ENCODE measurements at places on chromosomes 1 and 21.

GRCh38 chr1:153978274-153978909 lies 918 bp upstream of the JTB start:
- DNase-seq: no peak

DNA sequence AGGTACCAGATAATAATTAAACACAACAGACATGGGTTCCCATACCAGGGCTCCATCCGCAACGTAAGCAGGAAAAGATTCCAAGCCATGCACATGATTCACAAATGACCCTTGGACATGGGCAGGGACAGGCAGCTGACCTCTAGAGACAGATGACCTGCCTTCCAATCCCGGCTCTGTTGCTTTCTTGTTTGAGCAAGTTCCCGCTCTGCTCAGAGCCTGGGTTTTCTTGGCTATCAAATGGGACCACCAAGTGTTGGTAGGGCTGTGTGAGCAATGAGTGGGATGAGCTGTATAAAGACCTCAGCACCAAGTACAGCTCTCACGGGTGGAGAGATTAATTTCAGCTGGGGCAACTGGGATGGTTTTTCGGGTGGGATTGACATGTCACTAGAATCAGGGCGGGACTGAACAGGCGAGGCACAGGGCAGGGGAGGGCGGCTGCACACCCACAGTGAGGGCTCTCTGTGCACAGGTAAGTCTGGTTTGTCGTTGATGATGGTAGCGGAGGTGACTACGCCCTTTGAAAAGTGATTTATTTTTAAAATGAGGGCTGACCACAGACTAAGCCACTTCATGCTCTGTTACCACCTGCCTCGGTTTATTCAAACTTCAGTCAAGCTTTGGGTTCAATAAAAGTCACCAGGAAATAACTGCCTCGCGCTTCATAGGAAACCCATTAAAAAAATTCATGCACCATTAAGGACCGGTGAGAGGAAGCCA lies 57.5 kb upstream of the IFFO2 start:
- no peak for DNase-seq

- no peak for DNase-seq
Observed at GRCh38 chr21:46622226-46622625, 13.2 kb upstream of the PRMT2 start.

DNA sequence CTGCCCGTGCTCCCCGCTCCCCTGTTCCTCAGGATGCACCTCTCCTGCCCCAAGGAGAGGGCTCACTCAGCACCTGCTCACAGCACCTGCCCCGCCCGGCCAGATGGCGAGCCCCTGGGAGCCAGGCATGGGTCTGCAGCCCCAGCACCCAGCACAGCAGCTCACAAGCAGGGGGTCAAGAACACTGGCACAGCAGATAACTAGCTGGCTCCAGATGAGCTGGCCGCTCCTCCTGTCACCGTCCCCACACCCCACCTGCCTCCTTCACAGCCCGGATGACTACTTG lies 20.9 kb upstream of the EVA1B start:
- no peak for DNase-seq

GRCh38 chr1:93958726-93959100 lies 49.5 kb upstream of the GCLM start:
- no peak for DNase-seq

GRCh38 chr1:156151093-156151688 lies 2.2 kb upstream of the SEMA4A start:
- no peak for DNase-seq

DNA sequence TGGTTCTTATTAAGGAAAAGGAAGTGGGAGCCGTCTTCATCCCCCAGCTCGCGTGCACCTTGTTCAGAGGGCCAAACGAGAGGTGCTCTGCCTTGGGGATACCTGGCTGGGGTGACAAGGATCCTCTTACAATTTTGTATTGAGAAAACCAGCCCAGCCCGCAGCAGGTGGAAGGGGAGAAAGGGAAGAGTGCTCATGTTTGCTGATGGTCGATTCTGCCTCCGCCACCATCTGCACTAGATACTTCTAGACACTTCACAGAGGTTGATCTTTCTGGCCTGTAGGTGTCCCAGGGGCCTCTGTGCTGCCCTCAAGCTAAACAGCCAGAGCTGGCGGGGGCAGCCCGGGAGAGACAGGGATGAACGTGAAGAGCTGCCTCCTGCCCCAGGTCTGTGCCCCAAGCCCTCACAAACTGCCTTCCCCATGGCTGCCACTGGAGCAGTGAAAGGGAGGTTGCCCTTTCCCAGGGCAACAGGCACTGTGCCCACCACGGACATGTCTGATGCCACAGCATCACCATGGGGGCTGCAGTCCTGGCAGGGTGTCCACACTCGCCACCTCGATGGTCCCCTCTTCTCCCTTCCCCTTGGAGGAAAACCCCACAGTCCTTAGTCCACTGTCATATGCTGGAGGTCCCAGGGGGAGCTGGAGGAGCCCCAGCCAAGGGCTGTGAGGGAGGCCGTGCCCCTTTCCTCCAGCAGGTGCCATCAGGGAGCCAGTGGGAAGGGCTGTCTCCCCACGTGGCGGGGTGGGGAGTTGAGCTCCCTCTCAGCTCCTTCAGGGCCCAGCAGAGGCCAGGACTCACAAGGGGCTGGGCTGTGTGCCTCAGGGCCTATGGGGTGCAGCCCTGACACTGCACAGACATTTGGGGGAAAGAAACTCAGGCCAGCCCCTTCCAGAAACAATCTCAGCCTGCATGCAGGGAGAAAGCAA lies 8.1 kb downstream of the ADPRS start:
- no peak for DNase-seq

DNA sequence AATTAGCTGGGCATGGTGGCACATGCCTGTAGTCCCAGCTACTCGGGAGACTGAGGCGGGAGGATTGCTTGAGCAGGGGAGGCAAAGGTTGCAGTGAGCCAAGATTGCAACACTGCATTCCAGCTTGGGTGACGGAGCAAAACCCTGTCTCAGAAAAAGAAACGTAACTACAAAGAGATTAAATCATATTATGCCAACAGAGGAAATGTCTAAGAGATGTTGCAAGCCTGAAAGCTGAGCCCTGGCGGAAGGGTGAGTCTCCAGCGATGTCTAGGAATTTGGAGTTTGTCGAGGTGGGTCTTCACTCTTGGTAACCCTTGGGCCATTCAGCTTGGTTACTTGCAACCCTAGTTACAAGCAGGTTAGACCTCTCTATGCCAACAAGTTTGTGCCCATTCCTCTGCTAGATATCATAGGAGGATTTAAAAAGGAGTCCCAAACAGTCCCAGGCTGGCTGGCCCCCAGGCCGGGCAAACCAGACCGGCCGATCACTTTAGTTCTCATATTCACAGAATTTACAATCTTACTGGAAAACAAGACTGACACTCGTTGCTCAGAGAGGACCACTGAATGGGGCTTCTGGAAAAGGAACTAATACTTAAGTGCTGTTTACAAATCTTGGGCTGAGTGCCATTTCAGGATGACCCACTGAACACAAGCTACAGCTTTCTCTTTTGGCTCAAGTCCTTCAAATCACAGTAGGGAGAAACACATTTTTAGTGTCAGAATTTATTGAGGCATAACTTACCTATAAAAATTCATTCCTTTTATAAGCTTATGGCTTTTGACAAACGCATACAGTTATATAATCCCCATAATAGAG lies 27.1 kb downstream of the SLC30A1 start:
- no peak for DNase-seq

DNA sequence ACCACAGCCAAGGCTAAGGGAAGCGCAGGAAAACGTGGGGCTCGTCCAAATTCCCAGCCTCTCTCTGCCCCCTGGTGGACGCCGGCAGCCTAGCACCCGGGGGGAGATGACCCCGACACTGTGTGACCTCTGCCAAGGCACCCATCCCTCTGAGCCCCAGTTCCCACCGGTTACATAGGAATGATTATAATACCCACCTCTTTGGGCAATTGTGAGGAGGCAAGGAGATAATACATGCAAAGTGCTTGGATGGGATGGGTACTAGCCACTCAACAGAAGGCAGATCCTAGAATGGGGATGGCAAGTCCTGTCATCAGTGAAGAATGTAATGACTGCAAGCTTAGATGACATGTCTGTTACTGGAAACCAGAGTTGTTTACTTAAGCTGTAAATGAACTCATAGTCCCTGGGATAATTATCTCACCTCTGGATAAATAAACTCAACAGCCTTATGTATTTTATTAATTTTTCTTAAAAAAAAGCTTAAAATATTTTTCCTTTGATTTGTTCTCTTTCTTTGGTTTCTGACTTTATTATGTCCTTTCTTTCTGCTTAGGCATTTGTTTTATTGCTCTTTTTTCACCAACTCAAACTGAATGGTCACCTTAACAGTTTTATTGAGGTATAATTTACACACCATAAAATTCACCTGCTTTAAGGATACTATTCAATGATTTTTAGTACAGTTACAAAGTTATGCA lies 11.3 kb upstream of the BMP8B start:
- peak; percentile 26 for DNase-seq

DNA sequence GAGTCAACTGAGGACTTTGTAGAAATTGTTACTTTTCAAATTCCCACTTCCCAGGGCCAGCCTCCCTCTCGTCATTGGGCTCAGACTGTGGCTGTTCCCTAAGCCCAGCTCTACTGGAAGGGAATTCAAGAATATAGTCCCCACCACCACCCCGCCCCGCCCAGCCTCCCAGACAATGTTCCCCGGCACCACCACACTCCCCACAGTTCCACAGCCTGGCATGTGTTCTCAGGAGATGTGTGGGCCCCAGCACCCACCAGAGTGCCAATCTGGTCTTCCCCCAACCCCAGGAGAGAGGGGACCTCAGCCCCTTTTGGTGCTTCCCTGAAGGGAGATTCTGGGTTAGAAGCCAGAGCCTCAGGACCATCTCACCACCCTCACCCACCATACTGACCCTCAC lies 120.1 kb downstream of the SYT2 start:
- DNase-seq: no peak

- DNase-seq: no peak
Observed at GRCh38 chr1:48285525-48285924, 63.0 kb downstream of the SLC5A9 start.

- no peak for DNase-seq
Observed at GRCh38 chr21:37219761-37220432, 47.2 kb downstream of the VPS26C start.

DNA sequence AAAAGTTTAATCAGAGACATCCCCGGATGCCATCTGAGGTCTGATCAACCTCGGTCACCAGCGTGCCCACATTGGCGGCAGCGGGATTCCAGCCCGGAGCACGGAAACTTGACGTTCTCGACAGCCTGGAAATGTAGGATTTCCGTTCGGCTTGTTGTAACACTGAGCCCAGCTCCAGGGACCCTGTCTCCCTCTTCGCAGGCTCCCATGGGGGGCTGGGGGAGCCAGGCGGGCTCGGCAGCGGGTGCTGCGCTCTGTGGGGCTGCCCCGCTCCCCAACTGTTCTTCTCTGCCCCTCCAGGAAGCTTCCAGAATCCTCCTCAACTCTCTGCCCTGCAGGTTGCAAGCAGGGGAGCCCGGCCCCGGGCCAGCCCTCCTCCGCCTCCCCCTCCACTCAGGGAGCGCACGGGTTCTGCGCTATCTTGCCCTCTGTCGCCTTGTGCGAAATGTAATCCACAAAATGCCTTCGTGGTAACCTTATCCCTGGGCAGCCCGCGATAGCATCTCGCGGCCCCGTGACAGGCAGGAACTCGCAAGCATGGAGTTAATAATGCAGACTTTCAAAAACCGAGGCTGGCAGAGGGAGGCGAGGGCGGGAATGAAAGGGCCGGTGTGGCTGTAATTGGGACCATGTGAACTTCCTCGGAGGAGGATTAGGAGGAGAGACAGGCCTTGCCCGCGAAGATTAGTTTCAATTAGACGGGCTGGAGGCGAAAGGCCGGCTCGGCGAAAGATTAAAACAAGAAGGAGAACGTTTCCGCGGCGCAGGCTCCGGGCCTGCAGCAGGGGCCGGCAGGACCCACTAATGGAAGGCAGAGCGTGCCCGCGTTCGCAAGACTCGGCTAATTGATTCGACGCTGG lies 53.9 kb upstream of the TTC34 start:
- DNase-seq: no peak

GRCh38 chr1:156639601-156640101 lies 2.3 kb upstream of the BCAN start:
- no peak for DNase-seq

- DNase-seq: no peak
Observed at GRCh38 chr1:220195701-220196100, 76.6 kb downstream of the RAB3GAP2 start.

DNA sequence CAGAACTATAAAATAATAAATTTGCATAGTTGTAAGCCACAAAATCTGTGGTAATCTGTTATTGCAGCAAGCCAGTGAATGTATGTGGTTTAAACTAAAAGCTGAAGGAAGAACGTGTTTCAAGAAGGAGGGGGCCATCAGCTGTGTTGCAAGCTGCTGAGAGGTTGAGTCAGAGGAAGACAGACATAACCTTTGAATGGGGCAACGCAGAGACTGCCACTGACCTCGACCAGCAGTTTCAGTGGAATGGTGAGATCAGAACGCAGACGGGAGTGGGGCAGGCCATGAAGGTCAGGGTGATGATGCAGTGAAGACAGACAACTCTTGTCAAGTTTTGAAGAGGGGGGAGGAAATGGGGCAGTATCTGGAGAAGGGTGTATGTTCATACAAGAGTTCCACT lies 23.2 kb upstream of the QSOX1 start:
- DNase-seq: no peak

DNA sequence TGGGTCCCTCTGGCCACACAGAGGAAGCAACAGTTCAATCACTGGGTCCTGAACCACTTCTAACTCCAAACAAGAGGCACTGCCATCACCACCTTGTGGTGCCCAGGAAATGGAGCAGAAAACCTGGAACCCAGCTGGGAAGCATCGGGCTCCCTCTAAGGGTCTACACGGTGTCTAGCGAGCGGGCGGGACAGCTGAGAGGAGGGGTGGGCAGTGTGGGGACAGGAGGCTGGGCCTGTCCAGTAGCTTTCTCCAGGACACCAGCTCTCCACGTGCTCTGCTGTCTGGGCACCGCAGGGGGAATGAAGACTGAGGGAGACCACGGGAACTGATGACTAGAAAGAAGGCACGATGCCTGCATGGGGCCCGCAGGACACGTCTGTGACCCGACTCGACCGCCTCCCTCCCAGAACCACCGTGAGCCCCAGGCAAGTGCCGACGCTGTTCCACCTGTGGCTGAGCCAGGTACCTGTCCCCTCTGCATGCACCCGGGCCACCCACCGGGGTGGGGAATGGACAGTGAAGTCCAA lies 5.4 kb upstream of the PRDM15 start:
- DNase-seq: no peak

GRCh38 chr1:224266915-224267856 lies 62.8 kb downstream of the NVL start:
- no peak for DNase-seq

DNA sequence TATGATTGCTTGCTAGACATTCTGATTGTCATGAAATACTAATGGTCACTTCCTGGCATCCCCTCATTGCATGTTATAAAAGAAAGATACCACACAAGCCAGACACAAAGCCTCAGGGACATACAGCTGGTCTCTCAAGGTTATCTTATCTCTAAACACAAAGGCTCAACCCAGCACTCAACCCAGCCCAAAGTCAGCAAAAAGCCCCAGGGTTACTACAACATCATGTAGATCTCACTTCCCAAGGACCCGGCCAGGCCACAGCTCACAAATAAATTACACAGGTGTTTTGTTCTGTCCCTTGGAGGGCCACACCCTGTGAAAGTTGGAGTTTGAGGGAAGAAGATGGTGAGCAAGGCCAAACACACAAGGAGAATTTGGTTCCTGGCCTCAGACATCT lies 109.7 kb upstream of the BARHL2 start:
- no peak for DNase-seq

Measured in stimulated activated CD4-positive, alpha-beta T cell treated with anti-CD3 and anti-CD28 coated beads, TNF-alpha, amount 100 ng/mL, for 1 hour (primary cell).